ENCODE measurements at places on chromosomes 1 and 21.

- DNase-seq, result no peak
Observed at GRCh38 chr1:180899262-180899661, 13.4 kb upstream of the KIAA1614 start.

DNA sequence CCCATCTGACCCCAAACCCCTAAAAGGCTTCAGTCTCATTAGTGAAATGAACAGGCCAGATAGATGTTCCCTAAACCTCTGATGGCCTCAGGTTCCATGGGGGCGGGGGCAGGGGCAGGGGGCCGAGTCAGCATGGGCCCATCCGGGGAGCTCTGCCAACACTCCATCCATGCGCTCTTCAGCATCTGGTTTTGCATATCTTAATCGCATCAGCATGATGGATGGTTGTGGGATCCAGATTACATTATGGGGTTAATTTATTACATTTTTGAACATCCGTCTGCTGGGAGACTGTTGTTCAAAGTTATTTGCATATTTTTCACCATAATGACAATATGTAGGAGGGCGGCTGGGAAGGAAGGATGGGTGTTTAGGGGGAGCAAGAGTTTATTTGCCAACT lies 3.1 kb upstream of the MAD2L2 start:
- no peak for DNase-seq

- no peak for DNase-seq
Observed at GRCh38 chr1:90381598-90381997, 335.5 kb downstream of the BARHL2 start.

- DNase-seq, result no peak
Observed at GRCh38 chr1:34166625-34167361, 1.8 kb upstream of the CSMD2 start.

GRCh38 chr1:83775977-83776603 lies 222.8 kb downstream of the TTLL7 start:
- no peak for DNase-seq

DNA sequence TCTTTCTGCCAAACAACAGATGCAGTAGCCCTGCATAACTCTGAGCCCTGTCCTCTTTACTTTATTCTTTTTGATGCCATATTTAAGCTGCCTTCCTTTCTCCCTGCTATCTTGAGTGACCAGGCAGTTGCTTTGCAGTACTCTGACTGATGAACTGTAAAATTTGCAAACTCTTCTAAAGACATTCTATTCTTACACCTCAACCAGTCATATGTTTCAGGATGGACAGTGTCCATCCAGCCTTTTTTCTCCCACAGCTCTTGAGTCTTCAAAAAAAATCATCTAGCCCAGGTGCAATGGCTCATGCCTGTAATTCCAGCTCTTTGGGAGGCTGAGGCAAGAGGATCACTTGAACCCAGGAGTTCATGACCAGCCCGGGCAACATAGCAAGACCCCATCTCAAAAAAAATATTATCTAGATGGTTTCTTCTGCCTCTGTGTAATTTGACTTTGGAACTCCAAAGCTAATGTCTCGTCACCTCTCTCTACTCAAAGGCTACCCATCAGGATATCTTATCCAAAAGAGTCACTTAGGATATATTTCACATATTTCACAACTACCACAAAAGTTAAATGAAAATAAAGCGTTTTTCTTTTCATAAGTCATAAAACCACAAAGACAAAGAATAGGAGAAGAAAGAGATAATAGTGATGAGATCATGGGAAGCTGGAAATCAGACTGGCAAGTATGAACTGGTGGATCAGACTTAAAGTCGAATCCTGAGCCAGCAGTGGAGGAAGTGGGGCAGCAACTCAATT lies 54.6 kb upstream of the IPO9 start:
- no peak for DNase-seq

- DNase-seq, result no peak
Observed at GRCh38 chr1:4016351-4017130, 116.5 kb upstream of the C1orf174 start.

DNA sequence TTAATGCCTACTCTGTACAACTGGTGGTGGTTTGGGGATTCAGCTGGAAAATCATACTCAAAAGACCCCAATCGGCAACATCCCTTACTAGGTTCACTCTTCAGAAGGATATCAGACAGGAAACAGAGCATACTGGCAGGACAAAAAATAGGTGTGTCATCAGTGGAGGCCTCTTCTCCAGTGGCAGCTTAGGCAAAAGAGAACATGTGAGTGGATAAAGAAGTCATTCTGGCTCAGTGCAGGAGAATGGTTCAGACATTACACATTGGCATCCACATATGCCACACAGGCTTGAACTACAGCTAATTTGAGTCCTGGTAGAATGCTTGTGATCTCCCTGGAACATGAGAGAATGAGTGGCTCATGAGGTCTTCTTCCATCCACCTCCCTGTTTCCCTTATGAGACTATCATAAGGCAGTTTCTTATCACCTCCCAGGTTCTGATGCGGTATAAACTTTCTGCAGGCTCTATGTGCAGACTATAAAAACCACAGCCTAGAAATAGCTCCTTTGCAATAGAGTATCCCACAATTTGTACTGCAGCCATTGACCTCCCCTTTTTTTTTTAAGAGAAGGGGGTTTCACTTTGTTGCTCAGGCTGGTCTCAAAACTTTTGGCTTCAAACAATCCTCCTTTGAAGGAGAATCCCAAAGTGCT lies 24.7 kb downstream of the VAMP4 start:
- no peak for DNase-seq

- DNase-seq, result no peak
Observed at GRCh38 chr1:19036041-19036812, 79.8 kb upstream of the IFFO2 start.

DNA sequence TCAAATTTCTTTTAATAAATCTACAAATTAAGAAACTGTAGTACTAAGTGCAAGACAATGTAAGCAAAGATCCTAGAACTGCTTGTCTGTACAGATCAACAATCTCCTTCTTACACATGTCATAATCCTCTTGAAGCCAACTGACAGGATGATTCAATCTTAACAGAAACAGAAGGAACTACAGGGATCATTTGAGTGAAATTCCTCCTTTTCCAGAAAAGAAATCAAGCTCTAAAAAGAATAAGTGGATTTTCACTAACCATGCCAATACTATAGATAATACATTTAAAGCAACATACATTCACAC lies 53.2 kb downstream of the RAB3GAP2 start:
- DNase-seq, result no peak

GRCh38 chr1:87392248-87393192 lies 63.8 kb downstream of the LMO4 start:
- no peak for DNase-seq

- DNase-seq, result peak; percentile 6
Observed at GRCh38 chr1:89598450-89599331, 34.2 kb upstream of the LRRC8C start.

GRCh38 chr1:47231301-47232186 lies 481 bp downstream of the TAL1 start:
- no peak for DNase-seq

DNA sequence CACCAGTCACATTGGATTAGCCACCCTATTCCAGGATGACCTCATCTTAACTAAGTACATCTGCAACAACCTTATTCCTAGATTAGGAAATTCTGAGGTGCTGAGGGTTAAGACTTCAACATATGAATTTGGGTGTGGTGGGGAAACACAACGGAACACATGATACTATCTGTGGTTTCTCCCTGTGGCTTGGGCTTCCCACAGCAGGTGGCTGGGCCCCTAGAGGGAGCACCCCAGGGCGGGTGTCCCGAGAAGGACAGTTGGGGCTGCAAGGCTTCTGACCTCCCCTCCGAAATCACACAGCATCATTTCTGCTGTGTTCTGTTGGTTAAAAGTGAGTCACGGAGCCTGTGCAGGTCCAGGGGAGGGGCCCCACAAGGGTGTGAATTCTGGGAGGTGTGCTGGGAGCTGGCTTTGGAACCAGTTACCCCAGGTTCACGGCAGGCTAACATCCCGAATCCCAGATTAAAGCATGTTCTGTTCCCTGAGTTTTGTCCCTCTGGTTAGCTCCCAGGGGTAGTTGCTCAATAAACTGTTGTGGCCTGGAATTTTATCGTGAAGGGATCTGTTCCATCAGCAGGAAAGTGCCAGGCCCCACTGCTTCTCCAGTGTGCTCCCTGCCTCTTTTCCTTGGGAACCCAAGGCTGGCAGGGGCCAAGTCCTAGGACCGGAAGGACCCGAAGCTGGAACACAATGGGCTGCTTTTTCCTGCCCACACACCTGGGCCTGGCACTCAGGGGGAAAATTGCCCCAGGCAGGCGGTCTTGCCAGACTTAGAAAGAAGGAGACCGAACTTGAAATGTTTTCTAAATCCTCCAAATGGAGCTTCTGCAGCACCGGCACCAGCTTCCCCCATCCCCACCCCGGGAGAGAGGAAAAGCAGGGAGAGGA lies 154.0 kb upstream of the WNT4 start:
- DNase-seq, result no peak

- DNase-seq, result peak; percentile 56
Observed at GRCh38 chr1:50422946-50423669, at the start of gene DMRTA2. TSS of gene DMRTA2 (minus strand) at chr1:50423443. CDS start at chr1:50421536, 1,907 bp downstream.

GRCh38 chr1:183898001-183898396 lies 93.1 kb downstream of the RGL1 start:
- no peak for DNase-seq

DNA sequence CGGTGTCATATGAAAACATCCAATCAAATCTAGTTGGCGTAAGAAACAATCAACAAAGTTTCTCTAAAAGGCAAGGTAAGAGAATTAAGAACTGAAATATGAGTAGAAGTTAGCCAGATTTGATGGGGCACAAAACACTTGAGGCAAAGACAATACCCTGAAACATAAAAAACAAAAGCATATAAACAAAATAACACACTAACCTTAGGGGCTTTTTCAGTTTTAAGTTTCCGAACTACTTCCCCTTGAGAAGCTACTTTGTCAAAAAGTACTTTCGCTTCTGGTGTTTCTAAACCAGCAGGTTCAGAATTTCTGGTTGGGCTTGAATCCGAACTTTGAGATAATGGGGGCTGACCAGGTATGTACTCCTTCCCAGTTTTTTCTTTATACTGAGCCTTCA lies 57.9 kb downstream of the EPRS1 start:
- no peak for DNase-seq

DNA sequence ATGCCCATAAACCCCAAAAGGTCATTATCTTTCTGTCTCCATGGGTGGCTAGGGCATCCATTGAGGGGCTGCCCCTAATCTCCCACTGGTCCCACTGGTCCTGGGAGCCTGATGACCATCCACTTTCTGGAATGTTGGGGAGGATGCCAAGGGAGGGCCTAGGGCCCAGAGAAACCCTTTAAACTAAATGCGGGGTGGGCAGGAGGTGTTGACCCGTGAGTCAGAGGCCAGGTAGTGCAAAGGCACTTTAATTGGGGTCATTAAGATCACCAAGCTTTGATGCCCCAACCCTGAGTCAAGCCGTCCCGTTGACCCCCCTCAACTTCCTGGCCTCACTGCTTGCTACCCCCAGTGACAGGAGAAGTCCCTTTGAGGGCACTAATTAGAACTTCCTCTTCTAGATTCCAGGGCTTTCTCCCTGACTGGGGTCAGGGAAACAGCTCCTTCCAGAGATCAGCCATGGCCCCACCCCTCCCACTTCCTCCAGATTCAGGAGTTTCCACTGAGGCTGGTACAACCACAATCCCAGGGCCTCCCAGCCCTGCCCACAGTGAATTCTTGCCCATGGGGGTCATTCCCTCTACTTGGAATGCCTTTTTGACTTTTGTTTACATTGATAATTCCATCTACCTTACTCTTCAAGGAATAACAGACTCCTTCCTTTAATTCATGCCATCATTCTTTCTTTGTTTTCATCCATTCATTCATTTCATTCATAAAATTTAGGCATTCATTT lies 15.5 kb upstream of the SERINC2 start:
- DNase-seq, result no peak

DNA sequence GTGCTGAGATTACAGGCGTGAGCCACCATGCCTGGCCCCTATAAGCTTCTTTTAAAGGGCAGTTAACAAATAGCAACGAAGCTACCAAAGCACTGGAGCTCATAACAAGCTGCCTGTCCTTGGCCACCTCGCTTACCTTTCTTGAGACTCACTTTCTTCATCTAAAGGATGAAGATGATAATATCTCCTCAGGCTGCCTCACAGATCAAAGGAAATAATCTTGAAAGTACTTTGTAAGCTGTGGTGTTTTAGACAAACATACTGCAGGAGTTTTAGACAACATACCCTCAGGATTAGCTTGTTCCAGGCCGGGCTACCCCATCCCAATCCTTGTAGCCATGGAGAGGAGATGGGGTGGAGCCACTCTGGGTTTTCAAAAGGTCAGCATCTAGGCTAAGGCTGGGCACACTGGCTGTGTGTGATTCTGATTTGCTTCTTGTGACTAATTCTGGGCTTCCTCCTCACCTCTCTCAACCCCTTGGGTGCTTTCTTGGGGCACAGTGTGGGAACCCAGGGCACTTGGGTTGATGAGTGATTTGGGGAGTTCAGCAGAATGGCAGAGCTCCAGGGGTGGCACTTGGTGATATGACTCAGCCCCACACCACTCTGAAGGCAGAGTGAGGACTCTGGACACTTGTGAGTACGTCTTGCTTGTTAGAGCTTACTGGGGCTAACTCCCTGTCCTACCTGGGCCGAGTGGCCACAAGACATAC lies 5.2 kb downstream of the GPR25 start:
- DNase-seq, result no peak

DNA sequence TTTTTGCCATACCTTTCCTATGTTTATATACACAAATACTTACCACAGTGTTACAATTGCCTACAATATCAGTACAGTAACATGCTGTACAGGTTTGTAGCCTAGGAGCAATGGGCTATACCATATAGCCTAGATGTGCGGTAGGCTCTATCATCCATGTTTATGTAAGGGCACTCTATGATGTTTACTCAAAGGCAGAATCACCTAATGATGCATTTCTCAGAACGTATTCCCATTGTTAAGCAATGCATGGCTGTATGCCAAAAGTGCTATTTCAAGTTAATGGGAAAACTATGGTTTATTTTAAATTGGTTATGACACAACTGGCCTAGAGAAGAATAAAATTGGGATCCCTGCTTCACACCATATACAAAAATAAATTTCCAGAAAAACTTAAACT lies 36.9 kb upstream of the DISP1 start:
- DNase-seq, result peak; percentile 97

DNA sequence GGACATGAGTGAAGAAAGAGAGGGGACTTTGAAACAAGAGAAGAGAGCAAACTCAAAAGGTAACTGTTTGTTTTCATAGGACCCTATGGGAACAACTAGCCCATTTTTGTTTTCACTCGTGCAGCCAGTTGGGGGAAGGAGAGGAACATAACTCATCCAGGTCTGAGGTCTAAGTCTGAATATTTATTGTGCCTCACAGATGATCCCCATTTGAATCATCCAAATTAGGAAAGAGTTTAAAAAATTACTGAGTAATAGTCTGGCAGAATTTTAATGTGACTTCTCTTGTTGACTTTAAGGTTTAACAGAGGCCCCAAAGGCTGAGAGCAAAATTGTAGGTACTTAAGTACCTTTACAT lies 10.4 kb upstream of the TSPAN2 start:
- no peak for DNase-seq

DNA sequence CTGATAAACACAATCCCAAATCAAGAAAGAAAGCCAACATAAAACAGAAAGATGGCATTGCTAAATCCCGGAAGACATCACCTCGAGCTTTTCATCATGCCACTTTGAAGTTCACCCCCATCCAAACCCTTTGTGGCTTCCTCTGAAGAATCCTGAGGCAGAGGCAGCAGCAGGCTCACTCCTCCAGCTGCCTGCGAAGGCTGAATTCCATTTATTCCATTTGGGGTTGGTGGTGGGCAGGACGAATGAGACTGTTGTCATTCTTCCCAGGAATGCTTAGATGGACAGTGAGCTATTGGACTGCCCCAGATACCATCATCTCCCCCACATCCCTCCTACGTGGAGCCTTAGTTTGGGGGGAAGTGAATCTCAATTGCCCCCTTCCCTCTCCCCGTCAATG lies 437.5 kb downstream of the SMYD3 start:
- no peak for DNase-seq

- no peak for DNase-seq
Observed at GRCh38 chr1:231020139-231020601, 19.9 kb downstream of the FAM89A start.
